ENCODE measurements at places on chromosomes 2 and 18.

DNA sequence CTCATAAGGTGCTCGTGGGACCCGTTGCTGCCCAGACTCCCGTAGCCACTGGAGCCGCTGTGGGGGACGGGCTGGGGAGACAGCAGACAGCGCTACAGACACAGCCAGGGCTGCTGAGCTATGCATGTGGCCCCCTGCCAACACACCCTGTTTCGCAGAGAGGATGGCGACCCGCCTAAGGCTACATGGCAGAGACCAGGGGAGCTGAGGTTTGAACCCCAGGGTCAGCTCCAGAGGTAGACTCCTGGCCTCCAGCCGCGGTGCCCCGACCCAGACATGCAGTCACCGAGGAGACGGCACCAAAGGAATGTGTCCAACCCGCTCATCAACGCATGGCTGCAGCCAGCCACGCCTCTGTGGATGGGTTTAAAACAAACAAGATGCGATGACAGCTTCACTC lies 21.0 kb upstream of the HES6 start:
- no peak for DNase-seq

- DNase-seq = no peak
Observed at GRCh38 chr18:24466771-24467170, 6.3 kb downstream of the HRH4 start.

- DNase-seq = no peak
Observed at GRCh38 chr2:198173864-198174263, 369.5 kb downstream of the PLCL1 start.

DNA sequence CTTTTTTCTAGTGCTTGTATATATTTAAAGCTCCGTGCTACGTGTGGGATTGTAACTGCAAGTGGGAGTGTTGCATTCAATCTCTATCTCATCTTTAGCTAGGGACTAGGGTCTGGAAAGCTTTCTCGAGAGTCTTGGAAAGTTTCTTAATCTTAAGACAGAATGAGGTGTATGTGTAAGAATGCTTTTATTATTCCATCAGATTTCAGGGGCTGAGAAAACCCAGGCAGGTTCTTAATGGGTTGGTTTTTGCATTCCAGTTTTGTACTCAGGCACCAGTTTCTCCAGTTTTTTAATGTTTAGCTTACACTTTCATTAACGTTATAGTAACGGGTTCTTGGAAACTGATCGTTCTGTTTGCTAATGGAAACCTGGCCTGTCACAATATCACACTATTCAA lies 20.3 kb downstream of the MRPL19 start:
- DNase-seq = no peak

DNA sequence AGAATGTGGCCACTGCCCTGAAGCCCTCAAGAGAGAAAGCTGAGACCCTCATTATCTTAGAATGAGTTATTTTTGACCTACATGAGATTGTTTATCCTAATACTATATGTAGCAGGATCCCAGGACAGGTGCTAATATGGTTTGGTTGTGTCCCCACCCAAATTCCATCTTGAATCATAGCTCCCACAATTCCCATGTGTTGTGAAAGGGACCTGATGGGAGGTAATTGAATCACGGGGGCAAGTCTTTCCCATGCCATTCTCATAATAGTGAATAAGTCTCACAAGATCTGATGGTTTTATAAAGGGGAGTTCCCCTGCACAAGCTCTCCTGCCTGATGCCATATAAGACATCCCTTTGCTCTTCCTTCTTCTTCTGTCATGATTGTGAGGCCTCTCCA lies 76.8 kb downstream of the CCBE1 start:
- no peak for DNase-seq

- no peak for DNase-seq
Observed at GRCh38 chr2:26738481-26738880, 25.6 kb upstream of the SLC35F6 start.

- no peak for DNase-seq
Observed at GRCh38 chr2:127096280-127096679, 10.7 kb downstream of the BIN1 start.

GRCh38 chr2:176094349-176094748 lies 1.8 kb downstream of the HOXD13 start:
- no peak for DNase-seq

GRCh38 chr2:40037303-40037702 lies 258.2 kb upstream of the THUMPD2 start:
- DNase-seq = no peak

DNA sequence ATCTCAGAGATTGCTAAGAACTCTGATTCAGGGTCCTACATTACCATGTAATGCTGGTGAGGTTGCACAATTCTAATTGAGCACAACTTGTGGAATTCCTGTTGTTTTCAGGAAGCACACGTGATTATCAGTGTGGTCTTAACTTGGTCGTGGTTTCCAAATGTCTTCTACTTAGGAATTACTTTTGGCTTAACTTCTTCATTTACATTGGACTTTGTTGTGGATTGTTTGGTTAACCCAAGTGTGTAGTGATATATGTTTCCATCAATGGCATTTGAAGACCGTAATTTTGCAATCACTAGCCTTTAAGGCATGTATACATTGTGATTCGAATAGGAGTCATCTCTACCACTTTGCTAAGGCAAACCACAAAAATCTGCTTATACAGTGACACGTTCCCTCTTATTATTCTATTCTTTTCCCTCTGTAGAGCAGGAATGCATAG lies 373.3 kb downstream of the IRS1 start:
- no peak for DNase-seq

DNA sequence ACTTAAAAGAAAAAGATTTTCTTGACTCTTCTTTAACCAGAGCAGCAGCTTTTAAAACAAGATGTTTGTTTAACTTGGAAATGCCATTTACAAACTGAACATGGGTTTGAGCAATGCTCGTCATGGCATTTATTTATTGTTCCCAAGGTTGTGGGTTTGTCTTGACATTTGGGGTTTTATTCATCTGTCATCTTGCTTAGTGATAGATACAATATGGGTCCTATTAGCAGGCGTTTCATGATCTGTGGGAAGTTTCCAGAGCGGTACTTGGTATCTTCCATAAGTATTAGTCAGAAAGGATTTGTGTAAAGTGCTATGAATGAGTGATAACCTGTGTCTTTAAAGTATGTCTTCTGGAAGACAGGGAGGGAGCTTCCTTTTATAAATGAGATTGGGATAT lies 29.9 kb upstream of the MGAT5 start:
- DNase-seq = no peak

DNA sequence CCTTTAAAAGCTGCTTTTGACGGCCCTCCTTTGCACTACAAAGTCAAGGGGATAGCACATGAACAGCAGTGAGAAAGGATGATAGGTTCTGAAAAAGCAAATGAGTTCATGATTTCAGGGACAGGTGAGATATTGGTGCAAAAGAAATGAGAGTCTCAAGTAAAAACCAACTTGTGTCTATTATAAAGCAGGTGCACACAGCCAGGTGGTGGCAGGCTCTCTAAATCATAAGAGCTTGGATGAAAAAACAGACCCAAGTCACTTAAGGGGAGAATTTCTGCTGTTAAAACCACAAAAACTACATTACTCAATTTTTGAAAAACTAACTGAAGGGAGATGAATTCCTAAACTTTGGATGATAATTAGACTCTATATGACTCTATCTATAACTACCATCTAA lies 201.5 kb downstream of the SP3 start:
- no peak for DNase-seq

- DNase-seq = no peak
Observed at GRCh38 chr2:29640360-29640759, 281.0 kb downstream of the ALK start.

- DNase-seq = no peak
Observed at GRCh38 chr2:20916604-20917286, 93.8 kb upstream of the LDAH start.

DNA sequence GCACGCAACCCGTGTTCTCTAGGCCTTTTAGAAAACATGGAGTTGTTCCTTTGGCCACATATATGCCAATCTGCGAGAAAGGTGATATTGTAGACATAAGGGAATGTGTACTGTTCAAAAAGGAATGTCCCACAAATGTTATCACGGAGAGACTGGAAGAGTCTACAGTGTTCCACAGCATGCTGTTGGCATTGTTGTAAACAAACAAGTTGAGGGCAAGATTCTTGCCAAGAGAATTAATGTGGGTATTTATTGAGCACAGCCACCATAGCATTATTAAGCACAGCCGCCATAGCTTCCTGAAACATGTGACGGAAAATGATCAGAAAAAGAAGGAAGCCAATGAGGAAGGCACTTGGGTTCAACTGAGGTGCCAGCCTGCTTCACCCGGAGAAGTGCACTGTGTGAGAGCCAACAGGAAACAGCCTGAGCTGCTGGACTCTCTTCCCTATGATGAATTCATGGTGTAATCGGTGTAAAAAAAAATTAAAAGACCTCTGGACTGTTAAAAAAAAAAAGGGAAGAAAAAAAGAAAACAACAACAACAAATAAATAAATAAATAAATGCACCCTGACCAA lies 29.0 kb upstream of the REL start:
- DNase-seq = no peak

GRCh38 chr2:9918275-9918674 lies 33.2 kb upstream of the GRHL1 start:
- no peak for DNase-seq

DNA sequence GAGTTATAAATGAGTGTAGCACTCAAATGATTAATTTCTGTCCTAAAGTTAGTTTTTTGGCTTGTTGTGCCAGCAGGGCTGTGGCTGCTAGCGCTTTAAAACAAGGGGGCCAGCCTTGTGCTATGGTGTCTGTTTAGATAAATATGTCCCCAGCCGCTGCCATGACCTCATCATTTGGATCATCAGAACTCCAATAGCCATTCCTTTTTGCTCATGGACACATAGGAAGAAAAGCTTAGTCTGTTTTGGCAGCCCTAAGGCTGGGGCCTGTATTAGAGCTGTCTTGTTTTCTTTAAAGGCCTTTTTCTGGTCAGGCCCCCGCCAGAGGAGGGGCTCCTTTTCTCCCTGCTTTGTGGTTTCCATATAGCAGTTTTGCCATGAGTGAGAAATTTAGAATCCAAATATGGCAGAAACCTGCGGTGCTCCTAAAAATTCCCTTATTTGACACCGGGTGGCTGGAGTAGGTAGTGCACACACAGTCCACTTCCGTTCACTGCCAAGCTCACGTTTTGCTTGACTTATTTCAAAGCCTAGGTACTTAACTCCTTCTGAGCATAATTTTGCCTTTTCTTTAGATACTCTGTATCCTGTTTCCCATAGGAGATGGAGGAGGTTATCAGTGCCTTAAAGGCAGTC lies 60.4 kb upstream of the SLC35G4 start:
- DNase-seq = no peak

- no peak for DNase-seq
Observed at GRCh38 chr18:45889419-45890064, 64.1 kb downstream of the SIGLEC15 start.
